GM12891 (cell line): ENCODE measurements at places on chromosomes 7 and 10.
A peak's percentile ranks its signal among the peaks of the same experiment; 100 is the strongest.

DNA sequence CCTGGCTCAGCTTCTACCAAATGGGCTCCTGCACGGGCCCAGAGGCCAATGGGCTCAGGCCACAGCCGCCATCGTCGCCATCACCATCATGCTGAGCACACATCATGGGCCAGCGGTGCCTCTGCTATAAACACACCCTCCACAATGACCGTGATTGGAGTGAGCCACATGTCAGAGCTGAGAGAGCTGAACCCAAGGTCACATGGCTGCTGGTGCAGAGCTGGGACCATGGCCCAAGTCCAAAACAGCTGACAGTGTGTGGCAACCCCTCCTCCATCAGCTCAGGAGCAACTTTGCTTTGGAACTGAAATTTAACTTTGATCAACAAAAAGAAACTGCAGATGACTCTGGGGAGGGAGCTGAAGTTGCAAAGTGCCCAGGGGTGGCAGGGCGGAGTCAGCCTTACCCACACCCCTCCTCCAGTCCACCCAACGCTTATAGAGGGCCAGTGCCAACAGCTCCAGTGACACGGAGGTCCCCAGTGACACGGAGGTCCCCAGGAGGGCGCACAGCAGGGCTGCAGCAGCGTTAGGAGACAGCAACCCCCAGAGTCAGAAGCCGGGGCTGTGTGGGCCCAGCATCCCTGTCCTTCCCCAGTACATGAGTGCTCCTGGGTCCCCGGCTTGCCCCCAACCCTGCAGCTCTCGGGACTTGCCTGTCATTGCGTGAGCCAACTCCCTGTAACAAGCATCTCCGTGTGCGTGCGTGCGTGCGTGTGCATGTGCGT, 249.6 kb downstream of the ELFN1 start:
- no peak for DNase-seq

DNA sequence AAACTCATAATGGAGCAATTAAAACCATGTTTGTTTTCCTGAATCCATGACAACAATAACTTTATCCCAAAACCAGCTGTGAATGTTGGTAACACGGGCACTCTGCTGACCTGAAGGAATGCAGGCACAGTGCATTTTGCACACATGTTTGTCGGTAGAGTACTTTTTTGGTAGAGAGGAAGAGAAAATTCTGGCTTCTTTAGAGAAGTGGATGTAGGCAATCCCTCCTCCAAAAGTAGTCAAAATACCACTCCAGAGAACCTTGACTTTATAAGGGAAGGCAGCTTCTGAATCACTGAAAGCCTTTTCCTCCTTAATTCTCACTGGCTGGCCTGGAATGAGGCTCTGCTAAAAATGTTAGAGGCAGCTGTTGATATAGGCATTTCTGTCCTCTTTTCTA, 15.8 kb upstream of the ACTA2 start:
- DNase-seq: no peak

DNA sequence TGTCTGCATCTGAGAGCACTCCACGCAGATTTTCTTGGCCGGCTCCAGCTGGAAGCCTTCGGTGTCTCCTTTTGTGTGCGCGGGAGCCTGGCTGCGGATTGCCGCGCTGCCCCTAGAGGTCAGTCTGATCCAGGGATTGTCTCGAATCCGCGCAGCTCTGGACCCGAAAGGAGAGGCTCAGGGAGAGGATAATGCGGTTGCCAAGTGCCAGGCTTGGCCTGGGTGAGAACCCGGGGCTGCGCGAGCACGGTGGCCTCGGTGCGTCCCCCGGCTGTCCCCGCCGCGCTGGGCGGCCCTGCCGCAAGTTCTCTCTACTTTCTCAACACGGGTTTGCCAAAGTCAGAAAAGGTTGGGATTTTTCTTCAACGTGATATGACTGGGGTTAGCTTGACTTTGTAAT, 140.9 kb downstream of the ADCYAP1R1 start:
- peak; percentile 18 for DNase-seq

GRCh38 chr10:48496105-48496830, 108.6 kb downstream of the ARHGAP22 start:
- DNase-seq: no peak

DNA sequence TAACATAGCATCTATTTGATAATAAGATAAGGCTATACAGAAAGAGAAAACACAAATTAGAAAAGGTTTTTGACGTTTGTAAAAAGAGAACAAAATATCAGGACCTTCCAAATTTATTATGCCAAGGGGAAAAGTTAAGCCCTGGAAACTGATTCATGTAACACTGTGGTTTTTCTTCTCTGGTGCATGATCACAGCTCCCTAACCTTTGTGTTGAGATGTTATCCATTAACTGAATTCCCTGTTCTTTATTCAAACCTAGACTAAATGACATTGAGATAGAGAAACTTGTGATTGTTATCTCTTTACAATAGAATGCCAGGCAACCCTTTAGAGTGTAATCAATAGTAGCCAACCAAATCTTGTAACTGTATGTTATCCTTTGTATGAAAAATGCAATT, 141.5 kb upstream of the NRG3 start:
- no peak for DNase-seq

GRCh38 chr7:77157446-77157845, 35.0 kb downstream of the CCDC146 start:
- DNase-seq: no peak

- DNase-seq: no peak
Observed at GRCh38 chr7:1850976-1851571, 181.0 kb downstream of the ELFN1 start.
